NCI-H146 (cell line): ENCODE measurements at places on chromosomes 13 and 19.
A peak's percentile ranks its signal among the peaks of the same experiment; 100 is the strongest.

DNA sequence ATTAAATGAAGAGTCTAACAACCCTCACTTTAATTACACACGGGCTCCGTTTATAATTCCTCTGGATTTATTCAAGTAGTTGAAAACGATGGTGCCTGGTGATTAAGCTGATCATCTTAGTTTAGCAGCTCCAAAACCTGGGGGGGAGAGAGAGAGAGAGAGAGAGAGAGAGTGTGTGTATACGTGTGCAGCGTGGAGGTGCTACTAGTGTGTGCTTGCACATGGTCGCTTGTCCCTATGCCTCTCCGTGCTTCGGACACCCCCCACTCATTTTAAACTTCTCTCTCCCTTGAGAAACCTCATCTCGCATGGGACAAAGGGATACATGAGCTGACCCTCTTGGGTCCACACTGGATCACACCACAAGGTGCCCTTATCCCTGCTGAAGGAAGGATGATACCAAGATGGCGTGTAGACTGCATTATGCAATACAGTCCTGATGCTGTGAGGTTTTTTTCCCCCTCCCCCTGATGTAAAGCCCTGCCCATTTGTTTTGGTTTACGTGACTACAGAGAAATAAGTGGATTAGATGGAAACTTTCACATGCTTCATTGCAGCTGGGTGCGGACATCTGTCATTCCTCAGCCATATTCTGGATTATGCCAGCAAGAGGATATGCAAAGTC lies 320.8 kb downstream of the ZNF536 start:
- no peak for DNase-seq

GRCh38 chr19:1001538-1002166 lies 1.4 kb downstream of the GRIN3B start:
- DNase-seq = peak; percentile 15

GRCh38 chr19:28831462-28831861 lies 381.5 kb downstream of the UQCRFS1 start:
- DNase-seq = no peak

DNA sequence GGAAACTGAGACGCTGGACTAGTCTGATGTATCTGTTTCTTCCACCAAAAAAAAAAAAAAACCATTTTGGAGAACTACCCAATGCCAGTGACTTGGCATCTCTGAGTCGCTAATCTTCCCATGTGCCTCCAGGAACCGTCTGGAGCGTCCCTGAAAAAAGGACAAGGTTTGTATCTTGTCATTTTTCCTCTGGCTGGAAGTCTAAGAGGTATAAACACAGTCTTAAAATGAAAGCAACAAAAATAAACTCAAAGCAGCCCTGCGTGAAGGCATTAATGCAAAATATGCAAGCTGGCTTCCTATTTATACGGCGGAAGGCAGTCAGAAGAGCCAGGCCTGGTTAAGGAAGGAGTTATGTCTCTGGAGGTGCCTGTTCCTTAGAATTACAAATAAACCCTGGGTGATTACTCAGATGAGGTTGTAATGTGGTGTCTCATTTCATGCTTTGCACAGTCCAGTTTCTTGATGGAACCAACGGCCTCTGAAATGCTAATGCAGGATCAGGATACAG lies 20.3 kb downstream of the ACTN4 start:
- DNase-seq = no peak

DNA sequence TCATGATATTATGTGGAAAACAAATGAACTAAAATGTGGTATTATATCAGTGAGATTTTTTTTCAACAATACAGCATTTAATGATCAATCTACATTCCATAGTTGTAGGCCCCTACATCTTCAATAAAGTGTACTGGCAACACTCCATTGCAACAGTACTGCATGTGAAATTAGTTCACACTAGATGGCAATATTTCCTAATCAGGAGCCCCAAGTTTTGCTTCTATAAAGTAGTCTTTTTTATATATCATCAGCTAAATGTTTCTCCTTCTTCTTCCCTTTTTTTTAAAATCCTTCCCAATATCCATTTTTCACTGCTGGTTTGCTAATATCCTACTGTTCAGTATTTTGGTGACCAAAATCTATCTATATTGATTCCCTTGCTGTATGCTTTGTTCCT lies 528.3 kb upstream of the ATXN8OS start:
- DNase-seq = peak; percentile 24

GRCh38 chr13:100476963-100477362 lies 111.6 kb downstream of the GGACT start:
- DNase-seq = peak; percentile 78

DNA sequence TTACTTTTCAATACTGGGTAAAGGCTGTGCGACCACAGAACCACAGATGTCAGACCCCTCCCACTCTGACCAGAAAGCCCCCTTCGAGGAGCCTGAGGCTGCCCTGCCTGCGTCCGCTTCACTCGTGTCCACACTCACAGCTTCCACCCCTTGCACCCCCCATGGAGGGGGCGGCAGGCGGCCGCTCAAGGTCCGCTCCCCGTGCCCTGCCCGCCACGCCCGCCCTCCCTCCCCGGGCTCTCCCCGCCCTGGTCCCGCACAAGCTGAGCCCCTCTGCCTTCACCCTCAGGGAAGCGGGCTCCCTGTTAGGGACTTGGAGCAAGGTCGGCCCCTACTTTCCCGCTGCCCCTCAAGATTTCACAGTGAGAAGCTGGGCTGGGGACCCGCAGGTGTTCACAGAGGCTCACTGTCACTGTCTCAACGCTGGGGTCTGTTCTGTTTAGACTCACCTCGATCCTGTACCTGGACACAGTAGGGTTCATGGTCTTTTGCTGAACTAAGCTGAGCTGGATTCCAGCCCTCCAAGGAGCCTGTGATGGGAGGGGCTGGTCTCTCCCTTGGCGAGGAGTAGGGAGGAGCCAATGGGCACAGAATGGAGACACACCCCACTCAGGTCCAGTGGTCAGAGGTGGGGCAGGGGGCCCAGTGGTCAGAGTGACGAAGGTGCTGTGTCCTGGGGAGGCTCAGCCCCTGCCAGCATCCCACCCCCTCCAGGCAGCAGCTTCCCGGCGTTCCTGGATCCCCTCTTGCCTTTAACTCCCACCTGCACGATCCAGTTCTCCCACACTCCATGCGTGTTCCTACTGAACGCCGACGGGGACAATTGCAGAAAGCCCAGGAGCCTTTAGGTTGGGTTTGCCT lies 69.5 kb downstream of the SPACA7 start:
- DNase-seq = no peak
